MV-4-11 (cell line): ENCODE measurements at places on chromosomes 5 and 9.

DNA sequence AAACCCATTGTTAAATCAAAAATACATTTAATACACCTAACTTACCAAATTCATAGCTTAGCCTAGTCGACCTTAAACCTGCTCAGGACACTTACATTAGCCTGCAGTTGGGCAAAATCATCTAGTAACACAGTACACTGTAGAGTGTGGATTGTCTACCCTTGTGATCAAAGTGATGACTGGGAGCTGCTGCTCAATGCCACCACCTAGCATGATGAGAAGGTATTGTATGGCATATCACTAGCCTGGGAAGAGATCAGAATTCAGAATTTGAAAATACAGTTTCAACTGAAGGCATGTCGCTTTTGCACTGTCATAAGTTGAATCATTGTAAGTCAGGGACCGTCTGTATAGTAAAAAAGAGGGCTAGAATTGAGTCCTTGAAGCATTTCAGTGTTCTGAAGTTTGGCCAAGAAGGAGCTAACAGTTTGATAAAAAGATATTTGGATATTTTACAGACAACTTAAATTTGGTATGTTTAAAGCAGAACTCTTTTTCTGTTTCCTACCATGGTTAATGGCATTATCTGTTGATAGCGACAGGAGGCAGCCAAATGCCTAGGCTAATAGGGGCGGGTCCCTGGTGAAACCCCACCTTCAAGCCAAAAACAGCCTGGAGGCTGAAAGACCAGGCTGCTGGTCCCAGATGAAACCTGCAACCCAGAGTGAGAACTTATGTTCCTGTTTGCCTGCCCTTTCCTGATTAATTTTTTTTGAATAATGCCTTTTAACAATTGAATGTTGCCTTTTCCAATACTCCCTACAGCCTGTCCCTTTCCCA, 23.0 kb downstream of the SMIM15 start:
- no peak for DNase-seq

- peak; percentile 78 for DNase-seq
These were observed 17.3 kb upstream of the ODF2 start for GRCh38 chr9:128438343-128439109.

GRCh38 chr9:131473198-131473885, 29.4 kb upstream of the POMT1 start:
- no peak for DNase-seq

DNA sequence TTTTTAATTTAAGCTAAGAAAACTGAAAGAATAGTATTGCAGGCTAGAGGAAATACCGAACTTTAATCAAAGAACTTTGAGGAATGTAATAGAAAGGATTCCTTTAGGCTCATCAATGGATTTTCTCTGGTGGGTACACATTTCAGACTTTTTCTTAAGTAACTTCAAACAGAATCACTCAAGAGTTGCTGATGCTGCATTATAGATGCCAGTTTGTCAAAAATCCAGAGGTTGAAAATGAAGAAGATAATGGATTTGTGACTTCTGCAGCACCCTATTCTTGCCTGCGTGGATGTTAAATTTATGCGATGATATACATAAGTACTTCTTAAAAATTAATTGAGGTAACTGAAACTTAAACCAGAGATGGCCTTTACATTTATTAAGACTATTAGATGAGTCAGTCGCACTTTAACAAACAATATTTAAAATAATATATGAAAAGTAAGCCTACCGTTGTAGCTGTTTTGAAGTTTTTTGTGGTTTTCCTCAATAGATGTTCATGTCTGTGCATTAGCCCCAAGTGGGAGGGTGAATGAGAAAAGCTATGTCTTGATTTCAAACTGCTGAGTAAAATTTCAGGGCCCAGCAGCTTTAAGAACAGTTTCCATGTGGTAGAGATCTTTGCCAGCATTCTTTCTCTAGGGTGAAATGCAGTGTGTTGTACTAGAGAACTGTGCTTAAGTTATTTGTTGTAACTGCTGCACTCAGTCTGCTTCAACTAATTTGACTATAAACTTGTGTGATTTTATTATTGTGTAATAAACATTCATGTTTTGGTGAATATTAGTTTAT, at the start of gene OGN:
TSS of gene OGN (minus strand) at position 537 of the 795 bp plus-strand sequence. CDS start 1,171 bp downstream, outside the sequence.
- DNase-seq: no peak

DNA sequence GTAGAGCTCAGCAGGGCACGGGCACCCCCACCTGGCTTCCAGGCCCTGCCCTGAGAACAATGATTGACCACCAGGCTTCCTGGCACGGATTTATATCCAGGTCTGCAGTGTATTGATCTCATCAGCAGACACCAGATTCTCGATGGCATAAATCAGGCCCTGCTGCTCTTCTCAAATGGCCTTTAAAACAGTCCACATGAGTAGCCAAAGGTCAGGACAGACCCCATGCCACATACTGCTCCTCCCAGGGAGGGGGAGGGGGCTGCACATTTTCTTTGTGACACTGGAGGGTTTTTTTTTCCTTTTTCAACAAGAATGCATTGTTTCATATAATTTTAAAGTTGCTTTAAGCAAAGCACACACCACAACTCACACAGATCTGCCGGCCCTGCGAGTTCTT, 85.4 kb downstream of the SEMA4D start:
- no peak for DNase-seq

DNA sequence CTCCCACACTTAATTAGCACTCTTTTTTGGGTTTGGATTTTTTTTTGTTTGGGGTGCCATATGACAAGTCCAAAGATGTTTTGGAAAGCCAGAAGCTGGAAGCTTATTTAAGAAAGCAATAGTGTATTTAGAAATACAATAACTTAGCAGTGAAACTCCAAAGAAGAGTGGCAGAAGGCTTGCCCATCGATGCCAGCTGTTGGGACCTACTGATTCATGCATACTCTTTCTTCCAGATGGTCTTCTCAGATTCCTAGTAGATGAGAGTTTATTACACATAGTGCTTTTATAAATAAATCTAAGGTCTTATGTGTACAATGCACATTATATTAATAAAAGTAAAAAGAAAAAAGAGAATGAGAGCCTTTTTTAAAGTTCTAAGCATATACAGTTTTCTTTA, 374.6 kb downstream of the OSTF1 start:
- no peak for DNase-seq

DNA sequence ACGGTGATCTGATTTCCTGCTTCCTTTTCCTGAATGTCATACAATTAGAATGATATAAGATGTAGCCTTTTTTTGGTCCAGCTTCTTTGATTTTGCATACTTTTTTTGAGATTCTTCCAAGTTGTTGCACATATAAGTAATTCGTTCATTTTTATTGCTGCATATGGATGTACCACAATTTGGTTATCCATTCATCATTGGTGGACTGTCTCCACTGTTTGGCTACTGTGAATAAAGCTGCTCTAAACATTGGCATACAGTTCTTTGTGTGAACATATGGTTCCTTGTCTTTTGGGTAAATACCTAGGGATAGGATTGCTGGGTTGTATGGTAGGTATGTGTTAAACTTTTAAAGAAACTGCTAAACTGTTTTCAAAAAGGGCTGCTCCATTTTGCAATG, 52.6 kb downstream of the OR1J1 start:
- no peak for DNase-seq

DNA sequence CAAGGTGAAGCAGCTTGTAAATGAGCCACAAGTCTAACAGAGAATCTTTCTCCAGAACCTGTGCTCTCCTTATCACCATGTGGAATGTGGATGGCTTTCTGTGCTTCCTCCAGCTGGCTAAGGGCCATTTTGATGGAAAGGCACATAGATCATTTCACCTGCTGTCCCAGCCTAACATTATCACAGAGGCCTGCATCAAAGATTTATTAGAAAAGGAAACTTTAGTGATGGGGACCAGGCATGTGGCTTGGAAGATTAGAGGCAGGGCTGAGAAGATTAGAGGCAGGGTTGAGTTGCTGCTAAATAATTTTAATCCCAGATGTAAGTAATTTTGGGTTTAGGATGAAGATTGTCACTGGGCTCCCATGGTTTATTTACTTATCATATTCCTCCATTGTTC, 6.3 kb downstream of the SPEF2 start:
- no peak for DNase-seq

DNA sequence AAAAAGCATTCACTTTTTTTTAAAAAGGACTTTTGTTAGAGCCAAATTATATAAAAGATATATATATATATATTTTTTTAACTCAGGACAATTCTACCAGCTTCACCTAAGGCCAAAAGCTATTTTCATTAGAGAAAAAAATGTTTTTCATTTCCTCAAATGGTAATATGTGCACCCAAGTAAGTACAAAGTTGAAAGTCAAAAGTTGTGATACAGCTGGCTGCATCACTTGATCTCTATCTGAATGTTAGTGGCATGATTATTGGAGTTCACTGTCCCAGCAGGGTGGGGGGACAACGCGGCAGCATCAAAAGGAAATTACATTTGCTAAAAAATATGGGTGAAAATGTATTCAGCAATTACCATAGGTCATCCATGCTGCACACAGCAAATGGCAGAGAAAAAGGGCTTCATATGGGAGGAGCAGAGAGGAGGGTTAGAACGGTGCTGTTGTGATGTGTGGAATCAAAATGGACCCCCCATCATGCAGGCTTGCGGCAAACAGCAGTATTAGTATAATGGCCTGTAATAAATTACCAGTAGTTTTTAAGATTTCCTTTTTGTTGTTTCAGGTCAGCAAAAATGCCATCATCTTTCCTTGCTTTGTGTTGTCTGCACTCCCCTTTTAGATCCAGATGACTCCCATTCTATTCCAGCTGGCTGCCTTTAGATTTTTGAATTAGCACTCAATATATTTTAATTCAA, 253.7 kb downstream of the MAT2B start:
- DNase-seq: no peak

- no peak for DNase-seq
These were observed 161.3 kb upstream of the IRX2 start for GRCh38 chr5:2912741-2913140.

- no peak for DNase-seq
These were observed 7.9 kb upstream of the C1QTNF2 start for GRCh38 chr5:160378330-160378729.

DNA sequence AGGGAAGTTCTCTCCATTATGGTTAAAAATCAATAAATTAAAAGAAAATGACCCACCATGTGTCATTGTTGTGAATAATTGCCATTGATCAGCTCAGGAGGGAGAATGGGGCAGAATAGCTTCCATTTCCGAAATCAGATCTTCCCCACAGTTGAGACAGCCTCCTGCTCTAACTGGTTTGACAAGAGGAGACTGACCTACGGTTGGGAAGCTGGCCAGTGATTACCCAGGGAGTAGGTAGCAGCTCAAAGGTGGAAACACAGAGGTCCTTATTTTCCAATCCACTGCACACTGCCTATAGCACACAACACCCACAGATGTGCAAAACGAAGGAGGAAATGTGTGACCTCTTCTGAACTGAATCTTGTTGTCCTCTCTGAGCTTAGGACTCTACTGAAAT, 69.0 kb upstream of the DAPK1 start:
- no peak for DNase-seq

- DNase-seq: no peak
These were observed 49.0 kb downstream of the FAM78A start for GRCh38 chr9:131227112-131227958.

DNA sequence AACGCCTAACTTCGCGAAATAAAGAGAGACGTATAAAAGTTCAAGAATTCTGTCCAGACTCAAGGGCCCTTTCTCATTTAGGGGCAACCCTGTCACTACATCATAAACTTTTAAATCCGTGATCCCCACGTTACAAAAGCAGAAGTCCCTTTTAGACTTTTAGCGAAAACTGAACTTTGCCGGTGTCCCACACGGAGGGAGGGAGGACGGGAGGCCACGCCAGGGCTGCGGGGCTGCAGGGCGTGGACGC, 515 bp upstream of the F2R start:
- peak; percentile 36 for DNase-seq

DNA sequence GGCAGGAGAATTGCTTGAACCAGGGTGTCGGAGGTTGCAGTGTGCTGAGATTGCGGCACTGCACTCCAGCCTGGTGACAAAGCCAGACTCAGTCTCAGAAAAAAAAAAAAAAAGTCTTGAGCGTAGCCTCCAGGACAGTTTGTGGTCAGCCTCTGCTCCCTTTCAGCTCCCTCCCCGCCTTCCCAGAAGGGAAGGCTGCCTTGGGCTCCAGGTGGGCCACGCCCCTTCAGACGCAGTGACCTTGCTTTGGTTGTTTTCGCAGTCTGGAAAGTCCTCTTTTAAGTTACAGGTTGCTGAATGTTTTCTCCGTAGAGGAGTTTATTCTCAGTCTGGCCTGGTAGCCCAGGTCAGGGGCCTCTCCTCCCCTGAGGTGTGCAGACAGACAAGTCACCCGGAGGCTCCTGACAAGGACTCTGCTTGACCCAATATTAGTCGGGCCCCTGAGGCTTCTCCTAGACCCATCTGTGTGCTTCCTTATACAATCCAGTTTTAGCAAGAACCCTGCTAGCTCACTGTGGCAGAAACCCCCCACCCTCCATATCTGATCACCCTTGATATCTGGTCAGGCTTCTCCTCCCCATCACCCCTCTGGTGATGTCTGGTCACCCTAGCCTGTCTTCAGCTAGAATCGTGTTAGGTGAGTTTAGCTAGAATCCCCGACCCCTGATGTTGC, 31.6 kb upstream of the N4BP3 start:
- DNase-seq: no peak
